ENCODE measurements at places on chromosomes 16 and 17.

DNA sequence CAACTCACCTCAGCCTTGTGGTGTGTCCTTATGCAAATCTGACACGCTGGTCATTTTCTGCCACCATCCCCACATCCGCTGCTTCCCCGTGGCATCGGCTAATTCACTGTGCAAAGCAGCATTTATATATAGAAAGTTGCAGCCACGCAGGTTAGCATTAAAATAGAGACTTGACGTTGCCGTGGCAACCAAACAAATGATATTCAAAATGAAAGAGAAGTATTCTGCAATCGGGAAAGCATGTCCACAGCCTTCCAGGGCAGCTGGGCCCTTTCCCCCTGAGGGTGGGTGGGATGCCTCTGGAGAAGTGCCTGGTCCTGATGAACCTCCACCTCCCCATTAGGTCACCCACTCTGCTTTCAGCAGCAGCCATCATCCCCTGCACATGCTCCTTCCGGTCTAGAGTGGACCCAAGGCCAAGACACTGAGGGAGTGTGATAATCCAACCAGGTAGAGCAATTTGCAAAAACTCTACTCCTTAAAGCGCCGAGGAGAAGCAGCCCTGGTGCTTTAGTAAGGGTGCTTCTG lies 138.7 kb downstream of the GAS7 start:
- no peak for DNase-seq

- no peak for DNase-seq
Measured at GRCh38 chr17:15233022-15233805, 31.9 kb downstream of the PMP22 start.

DNA sequence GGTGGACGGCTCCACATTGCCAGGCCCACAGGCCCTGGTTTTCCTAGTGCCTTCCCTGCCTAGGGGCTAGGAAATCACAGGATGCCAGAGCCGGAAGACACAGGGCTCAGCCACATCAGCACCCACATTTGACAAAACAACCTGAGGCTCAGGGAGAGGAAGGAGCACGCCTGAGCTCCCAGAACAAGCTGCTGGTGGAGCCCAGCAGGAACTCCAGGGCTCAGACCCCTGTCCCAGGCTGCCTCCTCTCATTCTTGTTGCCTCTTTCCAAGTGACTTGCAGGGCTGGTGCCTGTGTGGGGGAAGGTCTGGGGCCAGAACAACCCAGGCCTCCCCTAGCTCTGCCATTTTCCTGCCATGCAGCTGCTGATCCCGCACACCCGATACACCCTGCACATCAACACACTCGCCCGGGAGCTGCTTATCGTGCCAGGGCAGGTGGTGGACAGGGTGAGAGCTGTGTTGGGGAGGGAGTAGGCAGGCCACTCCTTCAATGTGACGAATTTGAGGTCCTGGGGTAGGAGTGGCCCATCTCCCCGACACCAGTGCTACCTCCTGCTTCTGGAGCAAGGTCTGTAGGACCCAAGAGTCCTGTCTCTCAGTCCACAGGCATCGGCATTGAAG lies 7.6 kb downstream of the ALOX15B start:
- no peak for DNase-seq

DNA sequence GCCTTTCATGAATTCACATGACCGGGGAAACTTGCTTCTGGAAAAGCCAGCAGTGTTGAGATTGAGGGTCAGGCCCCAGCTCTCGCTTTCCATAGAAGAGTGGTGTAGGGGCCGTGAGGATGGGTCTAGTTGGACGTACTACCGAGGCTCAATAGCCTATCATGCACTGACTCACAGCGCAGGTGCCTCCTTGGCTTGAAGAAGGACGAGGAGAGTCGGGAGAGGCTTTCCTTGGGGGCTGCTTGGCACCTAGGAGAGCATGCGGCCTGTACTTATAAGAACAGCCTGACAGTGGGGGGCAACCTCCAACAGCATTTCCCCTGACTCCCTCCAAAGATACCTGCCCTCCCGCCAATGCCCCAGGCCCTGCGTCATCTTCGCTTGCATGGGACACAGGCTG lies 37.6 kb downstream of the WSCD1 start:
- DNase-seq, result no peak

- DNase-seq, result no peak
Measured at GRCh38 chr16:80500961-80501525, 39.8 kb upstream of the DYNLRB2 start.

Measured in T-helper 2 cell (primary cell).